ENCODE measurements at places on chromosomes 16 and 17.

DNA sequence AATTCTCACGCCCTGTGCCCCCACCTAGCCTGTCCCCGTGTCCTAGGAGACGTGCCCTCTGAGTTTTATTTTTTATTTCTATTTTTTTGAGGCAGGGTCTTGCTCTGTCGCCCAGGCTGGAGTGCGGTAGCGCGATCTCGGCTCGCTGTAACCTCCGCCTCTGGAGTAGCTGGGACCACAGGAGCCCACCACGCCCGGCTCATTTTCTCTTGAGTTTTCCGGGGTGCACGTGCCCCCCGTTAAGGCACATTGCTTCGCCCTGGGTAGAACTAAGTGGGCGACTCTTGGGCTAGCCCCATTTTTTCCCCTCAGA is 655 bp upstream of the KLHDC4 start:
- DNase-seq: no peak

DNA sequence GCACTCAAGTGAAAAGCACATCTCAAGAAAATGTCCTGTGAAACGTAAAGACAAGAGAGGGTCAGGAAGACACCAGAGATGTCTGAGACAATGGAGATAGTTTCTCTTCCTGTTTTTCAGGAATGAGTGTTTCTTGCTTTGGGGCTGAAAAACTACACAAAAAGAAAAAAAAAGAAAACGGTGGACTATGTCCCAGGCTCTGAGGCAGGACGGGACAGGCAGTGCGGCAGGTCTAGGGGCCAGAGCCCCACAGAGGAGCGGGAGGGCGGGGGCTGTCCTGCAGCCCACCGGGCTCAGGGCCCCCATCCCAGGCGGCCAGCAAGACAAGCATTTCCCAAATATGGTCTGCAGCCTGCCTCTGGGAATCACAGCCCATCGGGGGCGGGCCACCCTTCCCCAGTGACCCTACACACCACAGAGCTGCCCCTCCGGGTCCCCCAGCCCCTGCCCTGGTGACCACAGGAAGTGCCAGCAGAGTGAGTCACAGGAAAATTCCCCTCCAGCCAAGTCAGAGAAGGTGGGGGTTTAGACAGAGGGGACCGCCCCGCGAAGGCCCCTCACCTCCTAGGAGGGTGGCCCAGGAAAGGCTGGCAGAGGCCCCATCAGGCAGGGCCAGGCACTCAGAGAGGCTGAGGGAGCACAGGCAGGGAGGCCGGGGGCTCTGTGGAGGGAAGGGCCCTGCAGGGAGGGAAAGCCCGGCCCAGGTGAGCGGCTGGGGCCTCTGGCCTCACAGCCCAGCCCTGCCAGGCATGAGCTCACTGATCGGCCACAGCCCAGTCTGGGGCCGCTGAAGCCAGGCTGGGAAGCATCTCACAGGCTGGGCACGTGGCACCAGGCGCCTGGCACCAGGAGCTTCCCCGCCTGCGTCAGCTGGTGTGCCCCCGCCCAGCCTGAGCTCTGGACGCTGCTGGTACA is 6.3 kb downstream of the BCAR1 start:
- no peak for DNase-seq

GRCh38 chr16:4683255-4684057 is 9.9 kb upstream of the NUDT16L1 start:
- no peak for DNase-seq

DNA sequence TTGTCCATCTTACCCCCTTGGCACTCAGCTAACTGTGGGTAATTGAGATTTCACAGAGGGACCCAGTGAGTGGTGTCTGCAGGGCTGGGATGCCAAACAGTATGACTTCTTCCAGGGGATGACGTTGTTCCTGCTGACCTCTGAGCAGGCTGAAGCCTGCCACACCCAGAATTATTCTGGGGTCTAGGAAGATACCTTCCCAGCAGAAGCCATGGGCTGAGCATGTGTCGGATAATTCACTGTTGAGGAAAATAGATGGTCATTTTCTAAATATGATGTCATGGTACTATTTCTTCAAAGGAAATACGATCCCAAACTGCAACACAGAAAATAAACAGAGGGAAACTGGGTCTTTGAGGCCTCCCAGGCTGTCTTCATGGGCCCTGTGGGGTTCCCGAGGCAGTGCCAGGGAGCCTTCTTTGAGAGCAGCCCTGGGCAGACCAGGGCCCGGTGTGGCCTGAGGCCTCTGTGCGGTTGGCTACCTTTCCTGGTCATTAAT is 17.4 kb downstream of the WNT9B start:
- DNase-seq: no peak

GRCh38 chr17:17320188-17320910 is 17.2 kb downstream of the NT5M start:
- no peak for DNase-seq

- no peak for DNase-seq
Observed at GRCh38 chr17:77771998-77772397, 186.5 kb upstream of the TNRC6C start.

DNA sequence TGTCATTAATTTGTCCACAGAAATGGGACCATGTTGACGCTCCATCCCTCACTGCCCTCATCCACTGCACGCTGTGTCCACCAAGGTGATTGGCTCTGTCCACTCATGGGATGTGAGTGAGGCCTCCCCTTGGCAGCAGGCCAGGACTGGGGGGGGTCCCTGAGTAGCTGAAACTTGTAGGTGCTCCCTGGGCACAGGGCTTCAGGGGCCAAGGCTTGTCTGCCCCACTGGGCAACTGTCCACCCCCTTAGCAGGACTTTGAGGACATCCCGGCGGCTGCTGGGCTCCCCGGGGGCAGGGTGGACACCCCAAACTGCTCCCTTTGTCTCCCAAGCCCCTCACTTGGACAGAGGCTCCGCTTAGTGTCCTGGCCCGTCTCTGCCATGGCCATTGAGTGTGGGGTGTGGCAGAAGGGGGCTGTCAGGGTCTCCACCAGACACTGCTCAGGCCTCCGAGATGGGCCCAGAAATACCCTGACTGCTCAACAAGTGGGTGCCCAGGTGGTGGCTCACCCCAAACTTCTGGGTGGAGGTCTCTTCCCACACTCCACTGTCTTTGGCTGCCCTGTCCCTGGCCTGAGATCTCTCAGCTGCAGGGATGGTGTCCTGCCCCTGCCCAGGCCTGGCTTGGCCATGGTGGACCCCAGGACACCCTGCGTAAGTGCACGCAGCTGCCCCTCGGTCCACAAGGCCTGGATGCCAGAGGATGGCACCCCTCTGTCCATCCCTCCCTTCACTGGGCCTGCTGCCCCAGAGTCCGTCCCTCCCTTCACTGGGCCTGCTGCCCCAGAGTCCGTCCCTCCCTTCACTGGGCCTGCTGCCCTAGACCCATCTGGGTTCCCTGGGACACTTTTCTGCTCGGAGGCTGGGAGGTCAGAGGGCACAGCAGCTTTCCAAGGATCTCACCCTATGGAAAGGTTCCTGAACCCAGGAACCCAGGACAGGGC is 2.9 kb upstream of the RAB40C start:
- no peak for DNase-seq
